ENCODE measurements at places on chromosomes 1 and 21.
A peak's percentile ranks its signal among the peaks of the same experiment; 100 is the strongest.

DNA sequence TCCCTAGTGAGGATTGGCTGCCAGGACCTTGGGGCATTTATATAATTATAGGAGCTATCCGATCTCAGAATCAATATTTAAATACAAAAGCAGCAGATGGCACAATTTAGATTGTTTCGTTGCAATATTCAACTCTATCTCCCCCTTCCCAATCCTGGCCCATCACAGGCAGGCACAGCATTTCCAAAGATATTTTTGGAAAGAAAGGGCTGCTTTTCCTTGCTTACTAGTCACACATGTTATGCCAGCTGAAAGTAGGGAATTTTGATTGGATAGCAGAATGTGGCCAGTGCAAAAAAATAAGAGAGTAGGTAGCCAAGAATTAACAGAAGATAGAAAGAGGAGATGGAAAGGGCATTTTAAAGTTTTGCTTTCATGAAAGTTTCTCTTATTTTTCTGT, 37.9 kb downstream of the IL12RB2 start:
- DNase-seq, result no peak

GRCh38 chr1:202590126-202590525, 120.1 kb downstream of the SYT2 start:
- no peak for DNase-seq

DNA sequence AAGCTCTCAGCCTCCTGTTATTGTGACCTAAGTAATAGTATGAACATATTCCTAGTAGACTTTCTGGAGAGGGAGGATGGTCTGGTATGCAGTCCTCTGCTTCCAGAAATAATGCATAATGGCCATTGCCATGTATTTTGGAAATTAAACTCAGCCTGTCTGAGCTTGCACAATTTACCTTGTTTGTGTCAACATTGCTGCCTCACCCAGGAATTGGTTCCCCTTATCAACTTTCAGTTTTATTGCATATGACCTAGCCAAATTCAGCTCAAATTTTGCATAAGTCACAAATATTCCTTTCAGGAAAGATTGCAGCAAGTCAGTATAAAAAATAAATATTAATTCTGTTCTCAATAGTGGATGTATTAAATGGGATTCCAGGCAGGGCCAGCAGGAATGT, 101.9 kb upstream of the SLC5A9 start:
- DNase-seq, result no peak

DNA sequence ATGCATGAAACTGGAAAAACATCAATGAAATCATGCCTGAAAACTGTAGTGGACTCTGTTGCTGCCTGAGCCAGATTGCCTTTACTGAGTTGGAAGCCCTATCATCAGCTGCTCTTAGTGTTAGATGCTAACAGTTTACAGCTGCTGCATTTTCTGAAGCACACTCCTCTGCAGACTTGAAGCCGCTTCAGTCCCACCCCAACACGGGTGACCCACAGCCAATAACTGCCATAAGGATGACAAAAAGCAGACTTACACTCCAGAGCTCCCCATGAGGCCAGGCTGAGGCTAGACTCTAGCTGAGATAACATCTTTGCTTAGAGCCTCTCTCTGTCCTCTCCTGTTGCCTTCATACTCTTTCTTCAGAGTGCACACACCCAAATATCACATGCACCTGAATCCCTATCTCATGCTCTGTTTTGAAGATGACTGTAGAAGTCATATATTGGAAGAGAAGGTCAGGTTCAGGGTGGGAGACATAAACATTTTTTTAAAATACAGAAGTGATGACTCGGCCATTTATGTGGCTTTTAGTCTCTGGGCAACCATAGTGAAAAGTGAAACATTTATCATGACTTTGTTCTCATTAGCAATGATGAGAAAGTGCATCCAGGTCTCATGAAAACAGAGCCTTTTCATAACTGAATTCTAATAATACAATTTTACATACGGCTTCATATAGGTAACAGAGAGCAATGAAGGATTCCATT, 161.0 kb downstream of the KCNK2 start:
- DNase-seq, result peak; percentile 28

GRCh38 chr1:167456524-167456923, 61.8 kb downstream of the CD247 start:
- DNase-seq, result no peak

- no peak for DNase-seq
These were observed 32.1 kb downstream of the IL12RB2 start for GRCh38 chr1:67339623-67340343.

- DNase-seq, result peak; percentile 80
These were observed 107.7 kb upstream of the ERRFI1 start for GRCh38 chr1:8133657-8134430.

- no peak for DNase-seq
These were observed 40.7 kb upstream of the TENT5C start for GRCh38 chr1:117565076-117565556.

DNA sequence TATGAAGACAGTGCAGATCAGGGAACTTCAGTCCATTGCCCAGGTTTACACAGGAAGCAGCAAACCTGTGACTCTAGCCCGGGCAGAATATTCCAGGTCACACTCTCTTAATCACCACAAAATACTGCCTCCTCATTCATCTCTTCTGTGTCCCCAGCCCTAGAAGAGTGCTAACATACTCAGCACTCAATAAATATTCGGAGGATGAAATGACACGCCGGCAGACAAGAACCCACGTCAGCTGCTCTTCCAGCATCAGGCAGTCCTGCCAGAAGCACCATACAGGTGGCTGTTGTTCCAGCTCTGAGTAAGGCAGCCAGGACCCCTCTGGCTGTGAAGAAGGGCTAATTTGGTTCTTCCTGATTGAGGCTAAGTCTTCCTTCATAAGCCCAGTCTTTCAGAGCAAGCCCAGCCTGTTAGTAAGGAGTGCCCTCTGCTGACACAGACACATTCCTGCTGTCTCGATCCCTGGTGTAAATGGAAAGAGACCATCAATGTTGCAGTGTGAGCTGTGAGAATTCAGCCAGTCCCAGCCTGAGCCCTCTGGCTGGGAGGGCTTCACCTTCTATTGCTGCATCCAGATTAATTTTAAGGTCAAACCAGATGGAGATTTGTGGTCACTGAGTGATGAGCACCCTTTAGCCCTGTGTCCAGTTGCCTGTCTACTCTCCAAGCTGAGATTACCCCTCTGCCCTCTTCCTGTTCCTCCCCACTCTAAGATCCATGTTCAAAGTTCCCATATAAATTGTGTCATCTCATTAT, 45.0 kb upstream of the KIRREL1 start:
- DNase-seq, result no peak

- no peak for DNase-seq
These were observed 165.1 kb upstream of the CACNA1E start for GRCh38 chr1:181318022-181318857.

GRCh38 chr1:32816676-32817158, 441 bp downstream of the YARS1 start:
- DNase-seq, result no peak
